Stimulated activated CD8-positive, alpha-beta memory T cell treated with anti-CD3 and anti-CD28 coated beads, Interleukin-2, amount 100 ng/mL, for 48 hours (primary cell): ENCODE measurements at places on chromosomes 6 and 20.

DNA sequence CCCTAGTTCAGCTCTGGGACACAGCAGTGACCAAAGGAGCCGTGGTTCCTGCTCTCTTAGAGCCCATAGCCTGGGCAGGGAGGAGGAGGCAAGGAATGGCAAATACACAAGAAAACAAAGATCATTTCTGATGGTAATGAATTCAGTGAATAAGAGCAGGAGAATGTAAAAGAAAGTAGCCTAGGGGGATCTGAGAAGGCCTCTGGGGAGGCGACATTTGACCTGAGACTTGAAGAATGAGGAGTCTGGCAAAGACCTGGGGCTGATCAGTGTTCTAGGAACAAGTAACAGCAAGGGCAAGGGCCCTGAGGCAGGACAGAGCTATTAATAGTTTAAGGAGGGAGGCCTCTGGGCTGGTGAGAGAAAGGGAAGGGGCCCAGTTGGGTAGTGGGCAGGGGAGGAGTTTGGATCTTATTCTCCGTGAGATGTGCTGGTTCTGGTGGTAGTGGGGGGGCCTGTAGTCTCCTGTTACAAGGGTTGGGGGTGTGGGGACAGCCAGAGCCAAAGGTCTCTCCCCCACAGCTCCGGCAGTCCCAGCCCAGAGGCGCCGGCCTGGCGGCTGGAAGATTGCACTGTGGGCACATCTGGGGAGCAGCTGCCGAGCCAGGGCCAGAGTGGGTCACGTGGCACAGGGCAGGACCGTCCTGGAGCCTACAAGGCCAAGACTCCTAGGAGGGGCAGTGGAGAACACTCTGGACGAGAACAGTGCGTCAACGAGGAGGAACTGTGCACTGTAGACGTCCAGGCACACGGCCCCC, 9.3 kb upstream of the ID1 start:
- no peak for DNase-seq

DNA sequence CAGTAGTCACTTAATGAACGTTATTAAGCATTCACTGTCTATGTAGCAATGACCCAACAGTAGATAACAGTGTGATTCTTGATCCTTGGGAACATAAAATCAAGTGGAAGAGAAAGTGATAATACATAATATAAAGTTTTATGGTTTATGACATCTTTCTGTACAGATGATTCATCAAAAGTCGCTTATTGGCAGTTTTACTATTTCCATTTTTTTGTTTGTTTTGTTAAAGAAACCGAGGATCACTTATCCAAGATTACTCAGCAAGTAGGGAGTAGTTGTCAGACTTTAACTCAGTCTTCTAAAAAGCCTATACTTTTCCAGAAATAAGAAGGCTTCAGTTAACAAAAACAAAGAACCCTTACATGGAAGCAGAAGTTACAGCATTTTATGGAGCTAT, 260.8 kb downstream of the ZFAND3 start:
- DNase-seq: no peak

DNA sequence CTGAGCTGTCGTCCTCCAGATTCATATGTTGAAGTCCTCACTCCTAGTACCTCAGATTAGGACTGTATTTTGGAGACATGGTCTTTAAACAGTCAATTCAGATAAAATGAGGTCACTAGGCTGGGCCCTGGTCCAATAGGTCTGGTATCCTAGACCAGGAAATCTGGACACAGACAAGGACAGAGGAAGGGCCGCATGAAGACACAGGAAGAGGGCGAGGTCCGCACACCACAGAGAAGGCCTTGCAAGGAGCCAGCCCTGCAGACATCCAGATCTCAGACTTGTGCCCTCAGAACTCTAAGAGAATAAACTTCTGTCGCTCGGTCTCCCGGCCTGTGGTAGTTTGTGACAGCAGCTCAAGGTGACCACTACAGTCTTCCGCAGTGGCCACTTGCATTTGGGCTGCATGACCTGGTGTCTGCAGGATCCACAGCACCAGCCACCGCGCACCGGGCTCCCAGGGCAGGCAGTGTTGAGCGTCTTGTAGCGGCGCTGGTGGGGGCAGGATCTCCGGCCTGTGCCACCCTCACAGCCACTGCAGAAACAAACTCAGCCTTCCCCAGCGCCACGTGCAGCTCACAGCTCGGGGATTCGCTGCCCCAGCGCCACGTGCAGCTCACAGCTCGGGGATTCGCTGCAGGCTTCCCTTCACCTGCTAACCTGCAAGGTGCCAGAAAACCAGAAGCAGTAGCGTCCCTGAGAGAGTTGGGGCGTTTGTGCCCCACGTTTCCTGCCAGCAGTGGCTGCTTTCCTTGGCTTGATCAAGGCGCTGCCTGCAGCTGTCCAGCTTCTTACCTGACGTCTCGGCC, 6.0 kb upstream of the RBM38 start:
- no peak for DNase-seq

DNA sequence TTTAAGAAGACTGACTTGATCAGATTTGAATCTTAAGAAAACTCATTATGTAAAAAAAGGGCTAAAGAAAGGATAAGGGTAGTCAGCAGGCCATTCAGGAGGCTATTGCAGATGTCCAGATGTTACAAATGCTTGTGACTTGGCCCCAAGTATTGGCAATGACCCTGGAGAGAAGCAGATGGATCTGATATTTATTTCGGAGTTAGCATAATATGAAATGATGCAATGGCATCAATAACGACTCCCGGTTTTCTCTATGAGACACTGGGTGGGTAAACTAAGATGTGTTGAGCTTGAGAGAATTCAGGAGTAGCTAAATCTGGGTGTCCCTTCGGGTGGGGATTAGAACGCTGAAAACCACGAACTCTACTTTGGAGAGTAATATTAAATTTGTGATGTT, 149.7 kb downstream of the LAMA2 start:
- DNase-seq: no peak

DNA sequence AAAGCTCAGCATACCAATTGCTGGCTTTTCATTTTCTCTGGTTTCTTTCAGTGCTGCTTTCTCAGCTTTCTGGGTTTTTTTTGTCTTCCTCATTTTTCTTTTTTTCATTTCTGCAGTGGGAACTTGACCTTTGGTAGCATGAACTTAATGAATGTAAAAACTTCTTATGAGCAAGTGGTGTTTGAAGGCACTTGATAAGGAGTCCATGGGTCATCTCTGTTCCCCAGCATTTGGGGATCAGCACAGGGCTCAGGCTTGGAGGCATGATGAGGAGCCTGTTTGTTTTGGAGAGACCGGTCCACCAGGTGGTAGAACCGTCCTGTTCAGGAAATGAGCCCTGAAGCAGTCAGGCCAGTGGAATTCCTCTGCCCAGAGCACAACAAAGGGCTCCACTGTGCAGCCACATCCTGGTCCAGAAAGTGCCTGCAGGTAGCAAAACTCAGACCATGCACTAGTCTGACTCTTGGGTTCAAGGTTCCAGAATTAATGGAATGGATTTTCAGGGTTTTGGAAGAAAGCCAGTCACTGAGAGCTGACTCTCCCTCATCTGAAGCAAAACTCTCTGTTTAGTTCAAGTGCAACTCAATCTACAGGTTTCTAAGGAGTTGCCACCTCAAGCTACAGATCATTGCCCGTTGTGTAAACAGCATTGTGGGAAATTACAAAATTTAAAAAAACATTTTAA, 52.3 kb upstream of the ADGRF1 start:
- DNase-seq: no peak

- DNase-seq: no peak
These were observed 6.1 kb upstream of the ULBP3 start for GRCh38 chr6:150075034-150075421.

GRCh38 chr6:29025927-29026585, 18.9 kb downstream of the OR2W1 start:
- no peak for DNase-seq

- DNase-seq: no peak
These were observed 30.8 kb upstream of the APMAP start for GRCh38 chr20:25023356-25023755.

DNA sequence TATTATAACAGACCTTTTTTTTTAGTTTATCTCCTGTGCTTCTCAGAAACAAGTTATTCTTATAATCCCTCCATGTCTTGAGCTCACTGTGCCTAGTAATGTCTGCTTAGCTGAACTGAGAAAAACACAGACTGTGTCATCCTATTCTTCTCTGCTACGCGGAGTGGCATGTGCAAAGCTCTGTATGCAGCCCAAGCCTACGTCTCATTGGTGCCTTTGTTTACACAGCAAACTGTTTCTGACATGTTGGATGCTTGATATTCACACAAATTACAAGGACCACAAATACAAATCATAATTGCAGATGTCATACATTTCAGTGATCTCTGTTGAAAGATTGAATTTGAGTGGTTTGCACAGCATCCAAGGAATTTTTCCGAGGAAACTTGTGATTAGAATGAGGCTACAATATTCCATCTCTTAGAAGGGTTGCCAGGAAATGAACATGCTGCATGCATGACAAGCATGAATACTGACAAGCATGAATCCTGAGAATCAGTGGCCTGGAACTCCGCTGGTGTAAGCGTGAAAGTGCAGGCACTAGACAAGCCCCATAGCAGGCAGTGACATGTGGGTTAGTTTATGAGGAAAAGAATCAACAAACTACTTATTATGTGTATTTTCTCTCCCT, 128.4 kb upstream of the SGK1 start:
- no peak for DNase-seq

DNA sequence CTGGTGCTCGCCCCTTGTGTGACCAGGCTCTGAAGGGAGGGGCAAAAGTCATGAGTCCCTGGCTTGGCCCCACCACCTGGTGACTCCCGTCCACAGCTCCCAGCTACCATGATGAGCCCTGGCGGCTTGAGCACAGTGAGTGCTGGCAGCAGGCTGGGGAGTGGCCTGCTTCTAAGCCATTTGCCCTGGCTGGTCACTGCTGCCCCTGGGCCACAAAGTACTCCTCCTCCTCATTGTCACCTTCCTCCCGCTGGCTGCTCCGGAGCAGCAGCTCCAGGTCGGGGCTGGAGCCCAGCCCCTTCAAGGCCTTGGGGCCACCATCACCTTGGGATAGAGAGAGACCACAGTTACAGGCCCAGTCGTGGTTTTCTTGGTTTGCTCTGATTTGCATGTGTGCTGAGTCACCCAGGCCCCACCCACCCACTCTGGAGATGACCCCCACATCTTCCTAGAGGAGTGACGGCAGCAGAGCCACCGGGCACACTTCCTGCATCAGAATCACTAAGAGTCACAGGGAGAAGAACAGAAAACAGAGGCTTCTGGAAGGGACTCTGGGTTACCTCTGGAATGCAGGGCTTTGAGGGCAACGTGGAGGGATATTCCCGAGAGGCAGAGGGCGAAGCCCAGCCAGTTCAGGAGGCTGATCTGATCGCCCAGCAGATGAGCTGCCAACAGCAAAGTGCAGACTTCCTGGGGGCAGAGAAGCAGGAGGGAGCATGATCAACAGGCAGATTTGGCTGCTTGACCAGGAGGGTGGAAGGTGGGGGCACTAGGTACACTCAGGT, 42.1 kb upstream of the CDH22 start:
- no peak for DNase-seq

DNA sequence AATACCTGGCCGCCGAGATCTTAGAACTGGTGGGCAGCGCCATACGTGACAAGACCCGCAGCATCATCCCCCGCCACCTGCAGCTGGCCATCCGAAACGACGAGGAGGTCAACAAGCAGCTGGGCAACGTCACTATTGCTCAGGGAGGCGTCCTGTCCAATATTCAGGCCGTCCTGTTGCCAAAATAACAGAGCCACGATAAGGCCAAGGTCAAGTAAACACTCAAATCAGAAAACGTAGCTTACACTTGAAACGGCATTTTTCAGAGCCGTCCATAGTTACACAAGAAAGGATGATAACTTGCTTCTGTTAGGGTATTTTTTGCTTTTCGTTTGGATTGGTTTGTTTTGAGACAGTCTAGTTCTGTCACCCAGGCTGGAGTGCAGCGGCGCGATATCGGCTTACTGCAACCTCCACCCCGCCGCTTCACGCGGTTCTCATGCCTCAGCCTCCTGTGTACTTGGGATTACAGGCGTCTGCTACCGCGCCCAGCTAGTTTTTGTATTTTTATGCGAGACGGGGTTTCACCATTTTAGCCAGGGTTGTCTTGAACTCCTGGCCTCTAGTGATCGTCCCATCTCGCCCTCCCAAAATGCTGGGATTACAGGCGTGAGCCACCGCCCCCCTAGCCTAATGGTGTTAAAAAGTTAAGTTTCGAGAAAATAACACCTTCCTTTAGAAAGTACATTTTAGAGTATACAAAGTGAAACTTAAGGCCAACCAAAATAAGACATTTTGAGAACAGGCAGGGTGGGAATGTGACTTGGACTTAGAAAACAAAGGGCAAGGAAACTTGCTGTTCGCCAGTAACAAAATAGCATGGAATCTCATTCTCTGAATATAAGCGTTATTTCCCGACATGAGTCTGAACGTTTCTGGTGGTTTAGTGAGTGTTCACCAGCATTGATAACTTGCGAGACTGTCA, 42.8 kb upstream of the HFE start:
- DNase-seq: no peak

DNA sequence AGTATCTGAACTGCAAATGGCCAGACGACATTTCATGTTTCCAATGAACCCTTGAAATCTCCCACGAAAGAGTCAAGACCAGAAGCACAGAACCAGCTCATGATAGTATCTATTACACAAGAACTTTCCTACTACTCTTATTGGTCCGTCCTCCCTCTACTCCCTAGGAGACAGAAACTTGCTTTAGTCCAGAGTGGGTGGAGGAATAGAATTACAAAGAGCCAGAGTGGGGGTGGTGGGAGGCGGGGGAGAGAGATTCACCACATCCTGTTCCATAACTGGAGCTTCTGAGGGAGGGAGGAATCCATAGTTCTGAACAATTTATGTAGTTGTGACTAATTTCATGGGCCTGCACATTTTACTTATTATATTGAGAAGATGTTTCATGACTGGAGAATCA, 18.5 kb upstream of the WFDC10A start:
- DNase-seq: peak; percentile 25

DNA sequence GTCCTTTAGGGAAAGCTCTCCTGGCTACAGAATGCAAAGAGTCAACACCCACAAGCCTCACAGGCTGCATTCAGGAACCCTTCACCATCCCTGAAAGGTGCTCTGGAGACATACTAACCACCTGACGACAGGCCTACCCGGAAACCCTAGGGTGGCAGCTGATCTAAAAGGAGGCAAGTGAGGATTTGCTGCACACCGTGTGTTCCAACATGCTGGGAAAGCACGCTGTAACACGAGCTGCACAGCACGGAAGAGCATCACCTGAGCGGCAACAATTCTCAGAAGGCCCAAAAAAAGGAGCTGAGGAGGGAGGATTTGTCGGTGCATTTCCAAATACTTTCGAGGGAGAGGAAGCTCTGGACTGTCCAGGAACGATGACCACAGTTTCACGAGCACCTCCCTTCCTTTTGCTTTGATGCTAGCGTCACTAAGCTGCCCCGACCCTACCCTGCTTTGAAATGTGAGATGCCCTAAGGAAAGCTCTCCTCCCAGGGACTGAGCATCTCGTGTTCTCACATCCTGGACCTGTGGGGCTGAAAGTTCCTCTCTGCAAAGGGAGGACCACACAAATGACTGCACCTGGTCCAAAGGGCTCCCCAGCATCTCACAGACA, 87.0 kb downstream of the PPP1R3G start:
- no peak for DNase-seq

DNA sequence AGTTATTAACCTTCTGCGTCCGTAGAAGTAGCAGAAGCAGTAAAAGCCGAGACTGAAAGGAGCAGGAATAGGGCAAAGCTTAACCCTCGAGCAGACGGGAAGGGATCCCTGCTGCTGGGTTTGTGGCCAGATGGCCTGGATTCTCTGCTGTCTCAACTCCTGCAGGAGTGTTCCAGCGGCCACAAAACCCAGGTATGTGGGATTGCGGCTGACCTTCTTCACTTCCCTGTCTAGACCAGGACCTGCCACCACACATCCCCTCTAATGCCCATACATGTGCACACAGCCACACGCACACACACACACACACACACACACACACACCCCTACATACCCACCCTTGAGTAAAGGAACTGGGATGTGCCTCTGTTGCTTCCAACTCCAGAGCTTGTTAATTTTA, 33.1 kb upstream of the TNFRSF21 start:
- no peak for DNase-seq
